ENCODE measurements at places on chromosomes 5 and 9. TPM values are rescaled to one million over a fixed set of nuclear protein-coding genes. Genes with fewer than 3 reads are reported as not detected.

DNA sequence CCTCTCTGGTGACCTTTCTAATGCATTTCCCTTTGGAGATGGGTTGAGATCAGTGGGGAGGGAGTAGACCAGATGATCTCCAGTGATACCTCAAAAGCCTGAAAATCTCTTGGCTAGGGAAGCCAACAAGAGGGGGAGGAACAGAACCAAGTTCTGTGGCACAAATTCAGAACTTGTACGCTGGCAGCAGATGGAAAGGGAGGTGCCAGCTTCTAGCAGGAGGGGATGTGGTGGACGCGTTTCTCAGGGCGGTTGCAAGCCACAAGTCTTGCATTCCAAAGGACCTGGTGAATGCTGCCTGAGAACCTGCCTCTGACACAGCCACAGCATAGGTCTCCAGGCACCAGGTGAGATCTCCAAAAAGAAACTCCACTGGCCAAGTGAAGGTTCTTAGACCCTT lies 13.4 kb downstream of the SLIT3 start:
- no peaks in the 10 kb centered on the region for H3K27me3 ChIP-seq
- H3K27ac ChIP-seq, result no peak overlapping the region
- no peaks in the 10 kb centered on the region for H3K4me1 ChIP-seq
- no peaks in the 10 kb centered on the region for H3K36me3 ChIP-seq
- no peak overlapping the region for H3K4me3 ChIP-seq

GRCh38 chr5:80707645-80708044 lies 52.9 kb upstream of the DHFR start:
- no peaks in the 10 kb centered on the region for H3K4me1 ChIP-seq
- no peak for DNase-seq
- no peak overlapping the region for H3K4me3 ChIP-seq
- H3K36me3 ChIP-seq, result no peaks in the 10 kb centered on the region
- no peak overlapping the region for H3K27ac ChIP-seq

- H3K27me3 ChIP-seq, result no peaks in the 10 kb centered on the region
- no peaks in the 10 kb centered on the region for H3K36me3 ChIP-seq
- no peaks in the 10 kb centered on the region for H3K4me1 ChIP-seq
- H3K4me3 ChIP-seq, result no peak overlapping the region
- no peak overlapping the region for H3K27ac ChIP-seq
- no peak for DNase-seq
These were observed 30.3 kb upstream of the LCP2 start for GRCh38 chr5:170327829-170328228.

DNA sequence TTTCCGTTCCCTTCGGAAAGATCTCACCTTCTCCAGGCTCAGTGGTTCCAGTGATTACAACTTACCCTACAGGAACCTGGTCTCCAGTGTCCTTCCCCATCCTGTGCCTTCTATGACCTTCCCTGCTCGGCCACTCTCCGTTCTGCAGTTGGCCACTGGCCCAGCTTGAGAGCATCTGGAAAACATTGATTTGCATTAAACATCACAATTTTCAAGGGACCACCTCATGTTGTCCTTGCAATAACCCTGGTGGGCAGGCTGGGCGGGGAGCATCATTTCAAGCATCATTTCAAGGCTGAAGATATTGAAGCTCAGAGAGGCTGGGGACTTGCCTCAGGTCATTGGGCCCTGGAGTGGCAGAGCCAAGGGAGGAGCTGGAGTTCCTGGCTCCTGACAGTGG lies 177.4 kb downstream of the SEC61B start:
- no peaks in the 10 kb centered on the region for H3K4me1 ChIP-seq
- H3K27me3 ChIP-seq, result no peaks in the 10 kb centered on the region
- no peak for DNase-seq
- no peak overlapping the region for H3K27ac ChIP-seq

DNA sequence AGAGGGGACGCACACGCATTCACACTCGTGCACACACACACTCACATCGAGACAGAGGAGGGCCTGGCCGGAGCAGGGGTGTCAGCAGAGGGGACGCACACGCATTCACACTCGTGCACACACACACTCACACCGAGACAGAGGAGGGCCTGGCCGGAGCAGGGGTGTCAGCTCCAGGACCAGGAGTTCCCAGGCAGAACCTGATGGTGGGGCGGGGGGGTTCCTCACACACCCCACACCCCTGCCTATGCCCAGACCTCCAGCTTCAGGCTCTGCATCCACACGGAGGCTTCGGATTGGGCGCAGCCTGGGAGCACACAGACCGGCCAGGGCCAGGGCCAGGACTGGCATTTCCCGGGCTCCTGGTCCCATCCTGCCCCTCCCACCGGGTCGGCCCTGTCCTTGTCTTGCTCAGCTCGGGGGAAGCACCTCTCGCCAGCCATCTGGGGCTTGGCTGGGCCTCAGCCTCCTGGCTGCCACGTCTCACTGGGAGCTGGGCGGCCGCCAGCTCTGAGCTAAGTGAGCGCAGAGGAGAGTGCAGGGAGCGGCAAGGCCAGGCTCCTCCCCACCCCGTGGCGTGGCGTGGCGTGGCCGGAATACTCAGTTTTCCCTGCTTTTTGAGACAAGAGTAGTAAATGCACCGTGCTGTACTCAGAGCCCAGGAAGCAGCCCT lies 31.3 kb downstream of the ADAMTS2 start:
- no peaks in the 10 kb centered on the region for H3K4me1 ChIP-seq
- H3K36me3 ChIP-seq, result no peaks in the 10 kb centered on the region
- H3K27ac ChIP-seq, result no peak overlapping the region
- DNase-seq, result peak; percentile 63

- DNase-seq, result no peak
- H3K27ac ChIP-seq, result no peak overlapping the region
- no peaks in the 10 kb centered on the region for H3K27me3 ChIP-seq
- no peaks in the 10 kb centered on the region for H3K36me3 ChIP-seq
These were observed 21.8 kb downstream of the MCTP1 start for GRCh38 chr5:95262933-95263660.

DNA sequence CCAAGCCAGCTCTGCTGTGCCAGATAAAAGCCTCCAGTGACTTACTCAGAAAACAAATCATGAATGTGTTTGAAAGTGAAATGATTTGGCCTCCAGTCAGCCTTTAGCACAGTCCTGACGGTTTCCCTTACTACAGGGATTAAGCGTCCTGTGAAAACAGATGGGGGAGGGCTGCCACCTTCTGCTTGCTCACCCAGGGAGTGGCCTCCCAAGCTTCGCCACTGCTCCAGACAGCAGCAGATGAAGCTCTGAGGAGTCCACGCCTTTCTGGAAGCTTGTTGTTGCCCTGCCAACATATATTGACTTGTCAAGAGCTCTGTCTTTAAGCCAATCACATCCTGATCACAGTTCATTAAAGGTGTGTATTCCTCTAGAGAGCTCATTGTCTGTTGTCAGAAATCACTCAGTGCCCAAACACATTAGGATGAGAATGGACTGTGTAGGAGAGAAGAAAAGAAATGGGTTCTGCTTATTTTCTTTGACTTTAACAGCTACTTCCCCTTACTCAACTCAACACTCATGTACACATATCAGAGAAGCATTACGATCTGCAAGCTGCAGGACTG lies 4.9 kb upstream of the FYB1 start:
- peak; percentile 66 for DNase-seq
- H3K4me3 ChIP-seq, result no peak overlapping the region
- no peaks in the 10 kb centered on the region for H3K27me3 ChIP-seq
- peak overlapping the region; percentile 29 for H3K27ac ChIP-seq
- H3K36me3 ChIP-seq, result no peaks in the 10 kb centered on the region
- H3K4me1 ChIP-seq, result peaks cover 10% of the 10 kb centered on the region

DNA sequence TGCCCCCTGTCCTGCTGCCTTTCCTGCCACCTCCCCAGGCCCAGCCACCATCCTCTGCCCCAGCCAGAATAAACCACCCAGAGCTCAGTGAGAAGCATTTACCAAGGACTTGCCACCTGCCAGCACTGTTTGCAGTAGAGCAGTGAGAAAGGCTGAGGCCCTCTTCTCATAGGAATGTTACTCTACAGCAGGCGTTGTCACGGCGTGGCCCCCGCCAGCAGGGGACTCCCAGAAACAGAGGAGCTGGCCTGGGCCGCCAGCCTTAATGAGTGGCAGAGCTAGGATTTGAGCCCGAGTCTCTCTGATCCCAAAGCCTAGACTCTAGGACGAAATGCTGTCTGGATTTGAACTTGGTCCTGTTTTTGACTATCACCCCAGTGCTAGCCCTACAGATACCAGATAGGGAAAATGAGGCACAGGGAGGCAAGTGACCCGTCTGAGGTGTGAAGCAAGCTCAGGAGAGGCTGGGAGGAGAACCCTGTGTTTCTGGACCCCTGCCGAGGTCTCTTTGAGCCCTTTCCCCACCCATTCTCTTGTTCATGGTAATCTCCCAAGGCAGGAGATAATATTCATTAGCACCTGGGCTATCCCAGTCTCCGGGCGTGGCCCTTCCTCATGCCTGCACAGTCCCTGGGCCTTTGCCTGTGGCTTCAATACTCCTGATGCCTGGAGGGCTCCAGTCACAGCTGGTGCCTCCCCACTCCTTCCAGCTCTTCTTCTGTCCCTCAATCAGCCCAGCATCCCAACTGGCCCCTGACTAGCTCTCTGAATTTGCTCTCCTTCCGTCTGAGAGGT lies 30.7 kb downstream of the HRH2 start:
- no peaks in the 10 kb centered on the region for H3K36me3 ChIP-seq
- H3K4me3 ChIP-seq, result no peak overlapping the region
- H3K4me1 ChIP-seq, result no peaks in the 10 kb centered on the region
- no peak for DNase-seq
- H3K27ac ChIP-seq, result no peak overlapping the region

- no peaks in the 10 kb centered on the region for H3K4me1 ChIP-seq
- H3K27me3 ChIP-seq, result no peaks in the 10 kb centered on the region
- no peaks in the 10 kb centered on the region for H3K36me3 ChIP-seq
- H3K4me3 ChIP-seq, result no peak overlapping the region
These were observed 60.1 kb downstream of the BHMT start for GRCh38 chr5:79171635-79172245.

GRCh38 chr9:119289740-119290433 lies 79.3 kb downstream of the BRINP1 start:
- no peaks in the 10 kb centered on the region for H3K4me1 ChIP-seq
- no peak overlapping the region for H3K4me3 ChIP-seq

- no peaks in the 10 kb centered on the region for H3K4me1 ChIP-seq
- no peaks in the 10 kb centered on the region for H3K36me3 ChIP-seq
- DNase-seq, result no peak
- H3K27me3 ChIP-seq, result no peaks in the 10 kb centered on the region
- no peak overlapping the region for H3K4me3 ChIP-seq
These were observed 12.0 kb downstream of the CRB2 start for GRCh38 chr9:123368023-123368422.

GRCh38 chr5:96339862-96340261 lies 93.2 kb downstream of the PCSK1 start:
- H3K36me3 ChIP-seq, result no peaks in the 10 kb centered on the region
- no peaks in the 10 kb centered on the region for H3K4me1 ChIP-seq
- H3K4me3 ChIP-seq, result no peak overlapping the region
- H3K27ac ChIP-seq, result no peak overlapping the region
- no peaks in the 10 kb centered on the region for H3K27me3 ChIP-seq

DNA sequence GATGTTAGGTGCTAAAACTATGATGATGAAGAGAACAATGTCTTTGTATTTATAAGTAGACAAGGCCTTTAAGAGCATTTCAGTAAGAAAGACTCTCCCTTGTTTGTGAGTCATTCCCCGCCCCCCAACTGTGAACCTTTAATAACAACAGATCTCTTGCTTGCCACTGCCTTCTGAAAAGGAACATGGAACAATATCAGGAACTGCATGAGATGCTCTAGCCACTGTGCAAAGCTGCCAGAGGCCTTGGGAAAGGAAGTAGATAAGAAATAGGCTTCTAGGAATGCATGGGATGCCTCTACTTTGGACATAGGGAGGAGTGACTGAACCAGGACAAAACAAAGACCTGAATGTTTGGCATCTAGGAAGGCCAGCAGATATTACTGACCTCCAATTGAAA lies 296.1 kb upstream of the MPDZ start:
- H3K27ac ChIP-seq, result no peak overlapping the region
- no peak overlapping the region for H3K4me3 ChIP-seq
- H3K27me3 ChIP-seq, result no peaks in the 10 kb centered on the region
- no peak for DNase-seq
- no peaks in the 10 kb centered on the region for H3K4me1 ChIP-seq

DNA sequence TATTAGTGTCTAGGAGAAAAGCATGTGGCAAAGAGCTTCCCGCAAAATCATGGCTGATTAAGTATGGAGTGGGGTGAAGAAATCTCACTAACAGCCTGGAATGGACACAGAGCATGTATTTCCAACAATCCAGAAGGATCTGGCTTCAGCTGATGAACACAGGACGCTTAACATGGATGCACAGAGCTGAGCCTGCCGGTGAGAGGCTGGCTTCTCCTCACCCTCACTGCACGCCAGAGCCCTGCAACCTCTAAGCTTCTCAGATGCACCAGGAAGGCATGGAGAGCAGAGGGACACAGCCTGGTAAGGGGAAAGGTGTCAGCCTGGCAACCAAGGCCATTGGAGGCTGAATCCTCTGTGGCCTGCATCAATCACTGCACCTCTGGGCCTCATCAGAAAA lies 298.5 kb downstream of the TRIM32 start:
- no peak for DNase-seq
- H3K27me3 ChIP-seq, result no peaks in the 10 kb centered on the region
- no peaks in the 10 kb centered on the region for H3K4me1 ChIP-seq
- no peak overlapping the region for H3K27ac ChIP-seq

DNA sequence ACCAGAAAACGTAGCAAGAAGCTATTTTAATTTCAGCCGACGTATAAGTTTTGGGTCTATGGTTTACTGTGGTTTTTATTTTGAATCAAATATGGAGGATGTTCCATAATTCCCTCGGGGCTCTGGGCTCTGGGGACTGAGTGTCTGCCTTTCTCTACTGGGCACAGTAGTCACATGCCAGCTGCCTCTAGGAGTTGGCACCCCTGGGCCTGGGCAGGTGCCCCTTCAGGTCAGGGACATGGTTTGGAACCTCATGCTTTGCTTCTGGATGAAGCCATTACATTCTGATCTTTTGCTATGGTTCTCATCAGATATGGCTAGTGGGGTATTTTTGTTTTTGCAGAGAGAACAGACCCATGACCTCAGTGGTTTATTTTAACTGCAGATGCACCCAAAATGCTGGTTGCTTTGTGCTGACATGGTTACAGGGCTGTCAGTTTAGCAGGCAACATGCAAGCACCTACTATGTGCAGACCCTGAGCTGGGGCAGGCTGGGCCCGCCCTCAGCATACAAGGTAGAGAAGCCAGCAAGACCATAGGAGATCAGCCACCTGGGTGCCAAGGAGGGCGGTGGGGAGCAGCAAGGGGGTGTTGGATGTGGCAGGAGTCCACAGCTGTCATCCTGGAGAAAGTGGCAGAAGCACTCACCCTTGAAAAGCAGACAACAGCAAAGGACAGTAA lies 54.5 kb upstream of the PSD2 start:
- H3K27me3 ChIP-seq, result peaks cover 4% of the 10 kb centered on the region
- H3K36me3 ChIP-seq, result no peaks in the 10 kb centered on the region
- no peak overlapping the region for H3K4me3 ChIP-seq
- no peak for DNase-seq
- H3K27ac ChIP-seq, result no peak overlapping the region

ANKRD34B gene
- total RNA-seq, result not detected

CBY3 gene
- not detected for total RNA-seq

AIF1L gene
- 3.6 TPM for total RNA-seq

TEX48 gene
- total RNA-seq, result not detected

GNA14 gene
- 11.7 TPM for total RNA-seq

EPB41L4B gene
- 87.3 TPM for total RNA-seq

PCDHA7 gene
- total RNA-seq, result 0.11 TPM

LURAP1L gene
- total RNA-seq, result 42.5 TPM

B4GALT7 gene
- total RNA-seq, result 30.3 TPM

SPATA31C1 gene
- total RNA-seq, result not detected

SARDH gene
- 0.66 TPM for total RNA-seq
